Stimulated activated CD4-positive, alpha-beta T cell treated with anti-CD3 and anti-CD28 coated beads, Interleukin-12 subunit alpha, Interleukin-12 subunit beta, amount 100 ng/mL, for 48 hours (primary cell): ENCODE measurements at places on chromosomes 1 and 21.
A peak's percentile ranks its signal among the peaks of the same experiment; 100 is the strongest.

DNA sequence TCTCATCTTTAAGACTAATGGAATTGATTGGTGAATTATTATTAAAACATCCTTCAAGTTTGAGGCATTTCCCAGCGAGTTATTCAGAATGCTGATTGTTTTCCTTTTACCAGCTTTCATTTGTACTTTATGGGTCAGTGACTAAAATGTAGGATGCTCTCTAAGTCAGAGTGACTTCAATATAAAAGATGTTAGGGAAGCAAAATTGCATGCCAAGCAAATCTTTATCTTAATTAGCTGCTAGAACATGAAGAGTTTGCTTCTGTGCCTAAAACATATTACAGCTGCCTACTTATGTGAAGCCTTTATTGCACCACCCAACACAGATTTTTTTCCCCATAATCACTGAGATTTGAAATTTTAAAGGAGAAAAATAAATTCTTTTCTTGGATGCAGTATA, 79.8 kb upstream of the CYYR1 start:
- DNase-seq, result no peak

DNA sequence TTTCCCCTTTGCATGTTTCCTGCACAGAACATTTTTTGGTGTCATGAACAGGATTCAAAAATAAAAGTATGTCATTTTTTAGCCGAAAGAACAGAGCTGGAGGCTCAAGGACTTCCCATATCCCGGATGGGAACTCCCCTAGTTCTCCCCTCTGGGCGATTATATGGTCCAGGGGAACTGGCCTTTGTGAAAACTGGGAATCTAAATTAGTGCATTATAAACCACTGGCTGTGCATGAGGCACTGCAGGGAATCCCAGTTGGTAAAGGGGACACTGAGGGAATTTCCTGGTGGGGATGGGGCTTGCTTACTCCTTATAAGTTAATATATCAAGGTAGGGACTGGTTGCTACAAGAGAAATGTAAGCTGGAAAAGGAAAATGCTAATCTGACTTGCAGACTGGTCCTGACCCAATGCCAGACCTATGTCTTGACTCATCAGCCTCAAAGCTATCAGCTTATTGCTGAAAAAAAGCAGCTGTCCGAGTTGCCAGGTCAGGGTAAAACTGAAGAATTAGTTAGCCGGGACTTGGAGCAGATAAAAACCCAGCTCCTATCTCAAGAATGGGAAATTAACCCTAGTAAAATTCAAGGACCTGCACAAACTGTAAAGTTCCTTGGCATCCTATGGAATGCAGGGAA, 122.6 kb downstream of the FCRL5 start:
- DNase-seq, result no peak

DNA sequence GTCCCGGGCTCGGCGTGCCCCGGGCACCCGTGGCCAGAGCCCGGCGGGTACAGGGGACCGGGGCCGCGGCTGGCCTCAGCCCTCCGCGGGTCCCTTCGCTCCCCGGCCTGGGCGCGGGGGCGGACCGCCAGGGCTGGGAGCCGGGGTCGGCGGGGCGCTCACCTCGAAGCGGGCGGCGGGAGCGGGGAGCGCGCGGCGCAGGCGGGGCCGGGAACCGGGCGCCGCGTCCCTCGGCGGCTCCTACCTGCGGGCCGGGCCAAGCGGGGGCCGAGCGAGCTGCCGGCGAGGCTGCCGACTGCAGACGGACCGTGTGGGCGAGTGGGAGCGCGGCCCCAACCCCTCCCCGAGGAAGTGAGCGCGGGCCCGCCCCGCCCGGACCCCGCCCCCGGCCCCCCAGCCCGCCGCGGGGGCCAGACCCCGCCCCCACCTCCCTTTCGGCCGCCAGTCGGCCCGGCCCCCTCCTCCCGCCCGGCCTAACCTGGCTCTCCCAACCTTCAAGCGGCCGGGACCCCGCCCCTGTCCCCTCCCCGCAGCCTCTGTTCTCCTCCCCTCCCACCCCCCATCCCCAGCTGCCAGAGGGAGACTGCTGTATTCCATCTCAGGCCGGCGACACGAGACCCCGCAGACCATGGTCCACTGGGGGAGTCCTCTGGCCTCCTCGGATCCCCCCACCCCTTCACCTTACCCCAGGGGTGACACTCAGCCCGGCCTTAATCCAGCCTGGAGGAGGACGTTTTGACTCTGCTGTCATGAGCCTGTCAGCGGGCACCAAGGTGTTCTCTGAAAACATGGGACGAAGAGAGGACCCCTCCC, at the start of gene FHL3:
FHL3 (minus strand) TSS at position 320 of the 813 bp plus-strand sequence. CDS start 6,102 bp downstream, outside the sequence.
- no peak for DNase-seq

DNA sequence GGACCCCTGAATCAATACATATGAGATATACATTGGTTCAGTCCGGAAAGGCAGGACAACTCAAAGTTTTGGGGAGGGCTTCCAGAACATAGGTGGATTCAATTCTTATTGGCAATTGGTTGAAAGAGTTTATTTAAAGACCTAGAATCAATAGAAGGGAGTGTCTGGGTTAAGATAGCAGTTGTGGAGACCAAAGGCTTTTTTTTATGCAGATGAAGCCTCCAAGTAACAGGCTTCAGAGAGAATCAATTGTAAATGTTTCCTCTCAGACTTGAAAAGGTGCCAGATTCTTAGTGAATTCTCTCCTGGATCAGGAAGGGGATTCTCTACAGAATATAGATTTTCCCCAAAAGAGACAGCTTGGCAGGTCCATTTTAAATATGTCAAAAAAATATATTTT, 27.0 kb upstream of the CD5L start:
- no peak for DNase-seq

DNA sequence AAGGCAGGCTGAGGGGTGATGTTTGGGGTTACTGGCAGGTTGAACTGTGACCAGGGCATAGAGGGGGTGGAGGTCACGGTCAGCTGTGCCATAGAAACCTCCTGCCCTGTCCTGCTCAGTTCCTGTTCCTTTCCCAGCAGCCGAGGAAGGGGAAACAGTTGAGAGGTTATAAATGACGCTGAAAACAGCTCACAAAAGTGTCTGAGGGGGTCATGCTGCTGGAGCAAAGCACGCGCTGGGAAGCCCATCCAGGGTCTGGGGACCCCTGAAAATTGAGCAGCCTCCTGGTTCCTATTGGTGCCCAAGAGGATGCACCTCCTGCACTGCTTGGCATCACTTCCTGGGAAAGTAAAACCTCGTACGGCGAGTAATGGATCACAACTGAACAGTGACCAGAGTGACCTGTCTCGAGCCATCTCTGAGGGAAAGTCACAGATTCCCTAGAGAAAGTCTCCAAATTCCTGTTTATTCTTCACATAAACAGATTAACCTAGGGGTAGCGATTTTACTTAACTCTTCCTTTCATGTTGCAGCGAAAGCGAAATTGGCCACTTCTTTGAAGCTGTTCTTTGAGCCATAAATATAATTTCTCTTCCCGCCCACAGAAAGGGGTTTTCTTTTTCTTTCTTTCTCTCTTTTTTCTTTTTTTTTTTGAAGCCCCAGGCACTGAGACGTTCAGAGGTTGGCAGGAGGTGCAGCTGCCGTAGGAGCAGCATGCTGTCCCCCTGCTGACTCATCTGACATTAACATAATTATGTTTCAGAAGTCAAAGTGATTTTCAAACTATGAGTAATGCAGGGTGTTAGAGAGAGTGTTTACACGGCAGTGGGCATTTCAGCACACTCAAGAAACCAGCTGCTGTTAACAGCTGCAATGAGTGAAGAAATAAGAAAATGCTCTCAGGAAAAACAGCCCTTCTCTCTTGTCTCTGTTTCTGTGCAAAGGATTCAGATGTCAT, 41.8 kb upstream of the ATF3 start:
- DNase-seq, result peak; percentile 66

GRCh38 chr1:183734543-183735036, 70.3 kb upstream of the RGL1 start:
- no peak for DNase-seq

DNA sequence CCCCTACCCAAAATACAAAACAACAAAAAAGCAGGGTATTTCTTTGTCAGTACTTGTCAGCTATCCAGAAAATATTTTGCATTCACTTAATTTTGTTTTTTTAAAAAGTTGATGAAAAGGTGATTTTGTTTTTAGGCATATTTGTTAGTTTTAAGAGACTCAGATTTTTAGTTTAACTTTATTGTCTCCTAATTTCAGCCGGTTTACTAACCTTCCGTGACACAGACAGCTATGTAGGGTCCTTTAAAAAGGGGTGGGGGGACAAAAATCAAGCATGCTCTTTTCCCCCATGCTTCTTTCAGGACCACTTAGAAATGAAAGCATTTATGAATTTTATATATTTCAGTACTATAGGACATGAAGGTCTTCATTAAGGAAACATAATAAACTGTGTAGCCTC, 1.6 kb downstream of the PBX1 start:
- no peak for DNase-seq

DNA sequence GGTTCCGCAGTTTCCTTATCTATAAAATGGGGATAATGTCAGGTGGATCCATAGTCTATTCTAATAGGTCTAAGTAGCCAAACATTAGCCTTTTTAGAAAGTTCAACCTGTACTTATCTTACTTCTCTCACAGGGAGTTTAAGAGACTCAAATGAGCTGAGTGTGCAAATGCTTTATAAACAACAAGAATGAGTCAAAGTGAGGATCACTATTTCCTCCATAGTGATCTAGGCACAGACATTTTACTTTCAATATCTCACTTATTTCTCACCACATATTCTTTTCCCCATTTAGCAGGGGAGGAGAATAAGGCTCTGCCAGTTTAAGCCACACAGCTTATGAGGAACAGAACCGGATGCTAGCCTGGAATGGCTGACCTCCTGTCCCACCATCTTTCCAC, 92.1 kb upstream of the LMO4 start:
- DNase-seq, result no peak

DNA sequence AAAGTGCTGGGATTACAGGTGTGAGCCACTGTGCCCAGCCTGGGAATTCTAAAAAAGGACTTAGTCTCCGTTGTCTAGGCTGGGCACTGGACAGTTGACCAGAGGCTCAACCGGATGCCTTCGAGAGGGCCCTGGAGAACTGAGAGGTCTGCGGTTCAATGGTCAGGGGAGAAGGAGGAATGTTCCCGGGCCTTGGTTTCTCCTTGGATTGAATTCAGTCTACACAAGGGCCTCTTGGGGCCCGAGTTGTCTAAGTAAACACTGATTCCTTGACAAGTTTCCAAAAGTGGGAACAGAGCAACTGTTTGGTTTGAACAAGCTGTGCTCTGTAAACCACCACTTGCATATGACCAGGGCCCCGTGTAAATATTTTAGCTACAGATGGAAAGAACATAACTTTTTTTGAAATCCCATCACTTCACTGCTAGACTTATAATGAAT, 29.1 kb upstream of the CAPZB start:
- DNase-seq, result no peak

GRCh38 chr1:67347688-67348472, 40.2 kb downstream of the IL12RB2 start:
- no peak for DNase-seq

DNA sequence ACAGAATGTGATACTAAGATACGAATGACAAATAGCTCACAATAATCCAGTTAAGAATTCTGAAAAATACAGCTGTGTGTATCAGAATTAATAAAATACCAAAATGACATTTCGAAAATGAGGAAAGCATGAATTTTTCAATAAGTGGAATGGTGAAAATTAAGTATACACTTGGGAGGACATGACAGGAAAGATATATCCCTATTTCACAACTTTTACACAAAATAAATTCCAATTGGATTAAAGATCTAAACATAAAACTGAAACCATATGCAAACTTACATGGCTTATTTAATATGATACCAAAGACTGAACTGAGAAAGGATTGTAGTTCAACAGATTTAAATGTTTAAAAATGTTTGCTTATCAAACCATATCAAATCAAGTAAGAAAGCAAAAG, 510.4 kb upstream of the ADAMTS5 start:
- DNase-seq, result no peak

DNA sequence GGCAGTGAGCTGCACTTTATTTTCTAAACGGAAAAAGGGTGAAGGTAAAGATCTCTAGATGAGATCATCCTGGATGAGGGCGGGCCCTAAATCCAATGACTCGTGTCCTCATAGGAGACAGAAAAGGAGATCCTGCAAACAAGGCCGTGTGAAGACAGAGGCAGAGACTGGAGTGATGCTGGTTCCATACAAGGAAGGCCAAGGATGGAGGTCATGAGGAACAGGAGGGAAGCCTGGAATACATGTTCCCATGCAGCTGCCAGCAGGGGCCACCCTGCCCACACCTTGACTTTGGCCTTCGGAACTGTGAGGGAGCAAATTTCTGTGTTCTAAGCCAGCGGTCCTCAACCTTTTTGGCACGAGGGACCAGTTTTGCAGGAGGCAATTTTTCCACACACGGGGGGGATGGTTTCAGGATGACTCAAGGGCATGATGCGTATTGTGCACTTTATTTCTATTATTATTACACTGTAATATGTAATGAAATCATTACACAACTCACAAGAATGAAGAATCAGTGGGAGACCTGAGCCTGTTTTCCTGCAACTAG, 94.3 kb downstream of the PSMG1 start:
- no peak for DNase-seq
